A549 treated with Mapracorat at 1 μM for 4 hours (cell line): ENCODE measurements at places on chromosomes 12 and 14. TPM values are rescaled to one million over a fixed set of nuclear protein-coding genes. Genes with fewer than 3 reads are reported as not detected.

The PCBP2 gene
- 590 to 639 TPM (median 617 TPM) in 5 replicates for total RNA-seq

The LIMA1 gene
- total RNA-seq: 5.2 to 7.8 TPM (median 6.2 TPM) in 5 replicates

The PAX9 gene
- total RNA-seq: 2.0 to 3.5 TPM (median 3.3 TPM) in 5 replicates

The PRB2 gene
- not detected in 5 replicates for total RNA-seq

The PAWR gene
- 24.2 to 69.8 TPM (median 52.7 TPM) in 5 replicates for total RNA-seq

The CMA1 gene
- total RNA-seq: not detected in 5 replicates

The MANSC1 gene
- 3.1 to 4.6 TPM (median 3.9 TPM) in 5 replicates for total RNA-seq

The TAS2R20 gene
- total RNA-seq: 0.10 to 0.19 TPM in 2 of 5 replicates, not detected in the others

The GLT8D2 gene
- 0.19 to 0.28 TPM (median 0.22 TPM) in 5 replicates for total RNA-seq

The PPFIA2 gene
- not detected in 5 replicates for total RNA-seq

The BLOC1S1 gene
- 129 to 155 TPM (median 147 TPM) in 5 replicates for total RNA-seq

The IFNG-AS1 gene
- not detected in 5 replicates for total RNA-seq

The TEX52 gene
- total RNA-seq: not detected in 5 replicates

The SELPLG gene
- total RNA-seq: 0.81 to 1.2 TPM (median 0.89 TPM) in 5 replicates

The DDHD1 gene
- total RNA-seq: 5.3 to 6.8 TPM (median 6.4 TPM) in 5 replicates

The FITM1 gene
- 0.13 to 0.19 TPM in 2 of 5 replicates, not detected in the others for total RNA-seq

The KLRF1 gene
- not detected in 5 replicates for total RNA-seq

The MYRFL gene
- not detected in 5 replicates for total RNA-seq
